CD4-positive, alpha-beta memory T cell (primary cell): ENCODE measurements at places on chromosomes 2 and 18.

DNA sequence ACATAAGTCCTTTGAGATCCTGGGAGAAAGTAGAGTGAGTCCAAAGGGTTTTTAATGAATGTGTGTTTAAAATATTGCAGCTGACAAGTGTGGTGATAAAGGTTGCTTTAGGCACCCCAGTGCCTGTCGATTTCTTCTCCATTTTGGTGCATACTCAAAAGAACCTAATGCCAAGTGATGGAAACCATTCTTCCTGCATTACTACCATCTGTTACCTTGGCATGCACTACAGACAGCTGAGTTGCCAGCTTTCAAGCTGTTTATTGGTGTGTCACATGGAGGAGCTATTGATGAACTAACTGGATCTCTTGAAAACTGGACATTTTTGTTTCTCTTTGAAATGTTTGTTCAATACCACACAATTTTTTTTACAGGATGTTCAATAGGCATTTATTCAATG is 350.0 kb downstream of the AKAIN1 start:
- no peak for DNase-seq

DNA sequence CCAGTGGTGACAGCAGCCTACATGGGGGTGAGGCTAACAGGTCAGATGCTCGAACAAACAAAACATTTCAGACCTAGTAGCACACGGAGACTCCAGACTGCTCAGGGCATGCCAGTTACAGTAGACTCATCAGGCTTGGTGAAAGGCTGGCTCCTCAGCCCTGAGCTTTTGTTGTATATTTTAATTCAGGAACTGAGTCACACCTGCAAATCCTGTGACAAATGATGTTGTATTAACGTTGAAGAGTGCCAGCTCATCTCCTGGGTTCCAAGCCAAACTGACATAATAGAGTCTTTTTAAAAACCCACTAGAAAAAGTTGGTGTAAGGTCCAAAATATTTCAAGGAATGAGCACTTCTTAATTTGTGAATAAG is 65.3 kb downstream of the C1D start:
- DNase-seq, result no peak

DNA sequence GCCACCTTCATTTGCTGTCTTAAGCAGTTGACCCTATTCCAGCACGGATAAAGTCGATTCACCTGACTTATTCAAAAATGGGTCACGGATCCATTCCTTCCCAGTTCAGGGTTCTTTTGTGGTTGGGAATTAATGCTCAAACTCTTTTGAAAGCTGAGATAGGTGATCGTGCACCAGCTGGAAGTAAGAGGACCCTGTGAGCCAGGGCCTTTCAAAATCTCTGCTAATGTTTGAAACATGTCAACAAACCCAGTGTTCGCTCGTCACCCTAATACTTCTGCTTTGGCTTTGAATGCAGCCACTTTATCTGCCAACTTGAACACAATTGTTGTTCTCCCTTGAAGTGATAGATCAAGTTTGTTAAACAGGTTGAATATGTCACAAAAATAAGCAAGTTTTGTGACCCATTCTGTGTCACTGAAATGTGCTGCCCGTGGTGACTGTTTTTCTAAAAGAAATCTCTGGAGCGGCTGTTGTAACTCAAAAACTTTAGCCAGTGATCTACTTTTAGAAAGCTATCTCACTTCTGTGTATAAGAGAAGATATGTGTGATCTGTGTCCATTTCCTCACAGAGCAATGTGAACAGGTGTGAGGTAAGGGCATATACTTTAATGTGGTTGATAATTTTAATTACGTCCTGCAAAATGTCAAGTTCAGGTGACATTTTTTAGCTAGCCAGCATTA is 16.9 kb downstream of the HAT1 start:
- no peak for DNase-seq

GRCh38 chr2:3611589-3611988 is 16.7 kb downstream of the COLEC11 start:
- DNase-seq, result no peak

GRCh38 chr2:72892506-72893173 is 5.4 kb downstream of the SPR start:
- DNase-seq, result peak; percentile 49

GRCh38 chr18:43934781-43935471 is 657.6 kb upstream of the SYT4 start:
- DNase-seq, result no peak

GRCh38 chr2:233718552-233718951 is at the start of gene UGT1A4:
Gene UGT1A4 (plus strand): TSS chr2:233718736. CDS start chr2:233718821, 85 bp downstream.
- no peak for DNase-seq

GRCh38 chr2:29075894-29076705 is 1.8 kb upstream of the PCARE start:
- DNase-seq, result no peak

- no peak for DNase-seq
These were observed 17.7 kb upstream of the ATP6V1B1 start for GRCh38 chr2:70918016-70918415.

DNA sequence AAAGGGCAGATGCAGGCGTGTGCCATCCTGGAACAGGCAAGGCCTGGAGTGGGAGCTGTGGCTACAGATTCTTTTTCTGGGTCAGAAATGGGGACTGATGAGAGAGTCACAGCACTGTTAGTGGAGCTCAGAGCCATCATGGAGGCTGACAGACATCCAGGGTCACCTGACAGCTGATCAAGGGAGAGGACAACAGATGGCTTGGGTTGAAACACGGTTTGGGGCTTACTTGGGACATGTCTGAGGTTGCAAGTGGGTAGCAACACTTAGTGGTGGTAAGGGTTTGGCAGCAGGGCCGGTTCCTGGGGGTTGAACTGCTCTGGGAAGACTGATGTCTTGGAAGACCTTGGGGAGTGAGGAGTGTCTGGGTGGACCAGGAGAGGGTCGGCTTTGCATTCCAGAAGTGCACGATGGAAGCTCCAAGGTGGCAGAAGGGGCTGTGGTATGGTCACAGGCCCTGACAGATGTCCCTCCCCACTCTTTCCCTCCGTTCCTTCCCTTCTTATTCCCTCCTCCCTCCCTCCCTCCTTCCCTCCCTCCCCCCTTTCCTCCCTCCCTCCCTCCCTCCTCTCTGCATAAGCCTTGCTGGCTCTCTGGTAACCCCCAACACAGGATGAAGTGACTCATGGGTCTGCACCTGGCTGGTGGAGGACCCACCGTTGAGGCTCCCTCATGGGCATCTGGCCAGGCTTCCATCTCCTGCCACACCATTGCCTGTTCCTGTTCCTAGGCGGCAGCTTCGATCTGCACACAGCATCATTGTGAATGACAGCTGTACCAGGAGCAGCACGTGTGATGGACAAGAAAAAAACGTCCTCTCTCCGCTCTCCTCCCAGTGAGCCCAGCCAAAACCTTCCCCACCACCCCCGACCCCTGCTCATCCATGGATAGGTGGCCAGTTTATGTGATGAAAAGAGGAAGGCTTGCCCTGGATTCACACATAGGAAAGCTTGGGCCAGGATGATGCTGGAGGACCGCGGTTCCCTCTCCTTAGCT is 63.8 kb upstream of the RPL31 start:
- DNase-seq, result no peak
